ENCODE measurements at places on chromosomes 3 and 15.

DNA sequence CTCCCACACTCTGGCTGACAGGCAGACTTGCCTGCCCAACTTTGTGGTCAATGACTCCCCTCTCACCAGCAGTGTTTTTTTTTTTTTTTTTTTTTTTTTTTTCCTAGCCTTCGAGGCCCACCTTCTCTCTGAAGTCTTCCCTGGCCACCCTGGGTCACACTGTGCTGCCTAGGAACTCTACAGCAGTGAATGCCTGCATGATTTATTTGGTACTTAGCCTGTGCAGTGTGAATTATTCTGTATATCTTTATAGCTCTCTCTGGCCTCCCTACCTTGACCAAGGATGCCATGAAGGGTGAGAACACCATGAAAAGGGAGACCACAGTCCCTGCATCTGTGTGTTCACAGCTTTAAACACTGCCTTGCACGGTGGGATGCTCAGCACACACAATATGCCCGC is 141.6 kb downstream of the CLSTN2 start:
- DNase-seq, result no peak

DNA sequence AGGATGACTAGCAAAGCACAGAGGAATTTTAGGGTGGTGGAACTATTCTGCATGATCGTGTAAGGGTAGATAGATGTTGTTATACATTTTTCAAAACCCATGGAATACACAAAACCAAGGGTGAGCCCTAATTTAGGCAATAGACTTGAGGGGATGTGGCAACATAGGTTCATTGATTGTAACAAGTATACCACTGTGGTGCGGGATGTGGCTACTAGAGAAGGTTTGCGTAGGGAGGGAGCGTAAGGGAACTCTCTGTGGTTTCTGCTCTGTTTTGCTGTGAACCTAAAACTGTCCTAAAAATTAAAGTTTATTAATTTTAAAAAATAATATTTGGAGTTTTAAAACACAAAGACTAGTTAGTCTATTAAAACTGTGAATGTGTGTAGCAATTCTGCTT is 202.8 kb downstream of the PLCL2 start:
- no peak for DNase-seq

DNA sequence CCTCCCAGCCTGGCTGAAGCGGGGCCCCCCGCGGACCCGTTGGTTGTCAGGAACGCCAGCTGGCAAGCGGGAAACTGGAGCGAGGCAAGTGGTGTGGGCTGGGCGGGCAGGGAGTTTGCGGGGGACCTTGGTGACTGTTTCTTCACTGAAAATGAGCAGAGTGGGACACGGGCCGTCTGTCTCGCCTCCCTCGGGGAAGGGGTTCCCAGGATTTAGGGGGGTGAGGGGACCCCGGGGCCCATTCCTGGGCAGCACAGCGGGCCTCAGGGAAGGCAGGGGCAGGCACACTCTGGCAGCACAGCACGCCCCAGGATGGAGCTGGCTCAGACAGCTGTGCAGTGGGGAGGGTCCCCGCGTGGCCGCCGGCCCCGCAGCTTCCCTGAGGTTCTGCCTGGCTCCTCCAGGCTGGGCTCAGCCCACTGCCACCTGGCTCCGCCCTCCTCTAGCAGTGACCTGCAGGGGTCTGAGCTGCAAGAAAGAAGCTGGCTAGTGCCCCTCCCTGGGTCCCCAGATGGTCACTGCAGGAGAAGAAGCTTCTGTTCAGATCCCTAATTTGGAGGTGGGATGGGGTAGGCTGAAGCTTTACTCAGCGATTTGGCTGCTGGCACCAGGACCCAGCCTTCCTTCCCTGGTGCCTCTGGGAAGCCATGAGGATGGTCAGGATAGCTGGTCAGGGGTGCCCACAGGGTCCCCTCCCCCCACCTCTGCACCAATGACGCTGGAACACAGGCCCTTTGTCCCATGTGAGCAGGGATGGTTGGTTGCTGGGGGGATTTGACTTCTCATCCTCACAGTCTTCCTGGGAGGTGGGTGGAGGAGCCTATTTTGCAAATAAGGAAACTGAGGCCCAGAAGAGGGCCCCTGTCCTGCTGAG is 90.4 kb downstream of the TBC1D2B start:
- DNase-seq, result no peak

- DNase-seq, result no peak
Measured at GRCh38 chr15:68228971-68229385, 550 bp downstream of the CLN6 start.

DNA sequence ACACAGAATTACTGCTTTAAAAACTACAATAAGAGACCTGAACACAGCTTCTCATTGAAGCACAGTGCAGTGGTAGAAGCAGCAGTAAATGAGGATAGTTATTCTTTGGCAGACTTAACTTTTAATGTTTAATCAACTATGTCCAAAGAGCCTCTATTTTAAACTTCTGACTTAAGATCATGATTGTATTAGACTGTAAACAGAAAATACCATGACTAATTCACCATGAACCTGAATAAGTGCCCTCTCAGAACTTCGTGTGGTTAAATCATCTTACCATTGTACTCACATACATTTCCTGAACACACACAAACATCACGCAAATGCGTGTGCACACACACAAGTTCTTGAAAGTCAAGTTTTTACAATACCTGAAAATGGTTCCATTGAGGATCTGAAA is 13.9 kb downstream of the CEP152 start:
- DNase-seq, result no peak

DNA sequence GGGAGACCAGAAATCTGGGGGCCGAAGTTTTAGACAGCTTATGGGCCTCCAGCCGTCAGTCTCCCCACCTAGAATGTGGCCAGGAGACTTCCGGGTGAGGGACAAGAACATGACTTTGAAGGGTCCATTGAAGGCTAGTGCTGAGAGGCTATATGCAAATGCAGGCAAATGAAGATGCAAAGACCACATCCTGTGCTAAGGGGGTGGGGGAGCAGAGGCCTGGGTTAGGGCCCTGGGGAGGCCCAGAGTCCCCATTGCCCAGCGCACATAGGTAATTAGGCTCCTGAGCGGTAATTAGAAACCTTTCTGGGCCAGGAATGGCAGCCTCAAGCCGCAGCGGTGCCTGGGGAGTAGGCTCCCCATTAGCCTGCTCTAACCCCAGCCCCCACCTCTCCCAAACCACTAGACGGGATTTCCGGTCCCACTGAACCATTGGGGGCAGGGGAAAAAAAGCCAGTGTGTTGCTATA is 6.8 kb downstream of the CSK start:
- DNase-seq, result peak; percentile 55

- peak; percentile 99 for DNase-seq
Measured at GRCh38 chr3:49673715-49674496, at the start of gene APEH. TSS of gene APEH (plus strand) at chr3:49674351. CDS start at chr3:49674402, 51 bp downstream.

DNA sequence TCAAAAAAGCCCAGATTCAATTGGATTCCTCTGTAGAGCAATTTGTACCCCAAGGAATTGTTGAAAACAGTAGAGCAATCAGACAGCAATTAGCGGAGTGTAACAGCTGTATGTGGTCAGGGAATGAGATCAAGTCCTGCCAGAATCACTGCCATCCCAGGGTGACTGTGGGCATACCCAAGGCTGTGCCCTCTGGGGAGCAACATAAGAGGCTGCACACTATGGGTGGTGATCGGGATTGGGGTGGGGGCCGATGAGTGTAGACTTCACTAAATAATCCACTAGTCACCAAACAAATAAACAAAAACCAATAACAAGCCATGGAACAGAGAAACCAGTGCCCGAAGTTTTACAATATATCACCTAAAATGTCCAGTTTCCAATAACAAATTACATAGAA is 12.1 kb upstream of the ELP6 start:
- DNase-seq, result no peak

DNA sequence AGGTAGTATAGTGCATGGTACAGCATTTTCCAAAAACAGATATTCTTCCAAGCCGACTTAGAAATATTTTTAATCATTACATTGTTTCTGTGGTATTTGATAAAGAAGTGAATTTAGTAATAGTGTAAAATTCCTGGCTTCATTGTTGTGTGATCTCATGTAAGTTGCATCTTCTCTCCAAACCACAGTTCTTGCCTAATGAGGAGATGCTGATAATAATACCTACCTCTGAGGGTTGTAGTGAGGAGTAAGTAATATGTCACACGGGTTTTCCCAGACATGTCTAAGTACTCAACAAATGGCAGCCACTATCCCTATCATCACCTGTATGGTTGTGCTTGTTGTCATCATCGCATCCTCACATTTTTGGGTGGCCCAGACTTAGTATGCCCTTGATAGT is 167.3 kb downstream of the SLCO3A1 start:
- DNase-seq, result no peak

DNA sequence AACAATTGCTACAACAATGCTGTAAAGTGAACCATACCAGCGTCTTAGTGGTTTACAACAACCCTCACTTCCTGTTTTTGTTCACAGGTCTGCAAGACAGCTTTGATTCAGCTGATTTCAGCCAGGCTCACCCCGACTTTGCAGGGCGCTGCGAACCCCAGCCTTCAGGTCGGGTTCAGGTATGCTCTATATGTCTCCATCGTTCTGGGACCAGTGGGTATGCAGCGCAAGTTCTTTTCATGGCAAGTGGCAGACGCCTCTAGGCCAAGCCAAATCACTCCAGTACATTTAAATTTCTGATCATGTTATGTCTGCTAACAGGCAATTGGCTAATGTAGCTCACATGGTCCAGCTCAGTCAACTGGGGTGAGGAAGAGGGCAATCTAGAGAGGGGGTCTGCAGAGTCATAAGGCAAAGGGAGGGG is 52.4 kb upstream of the RGMA start:
- DNase-seq, result no peak

DNA sequence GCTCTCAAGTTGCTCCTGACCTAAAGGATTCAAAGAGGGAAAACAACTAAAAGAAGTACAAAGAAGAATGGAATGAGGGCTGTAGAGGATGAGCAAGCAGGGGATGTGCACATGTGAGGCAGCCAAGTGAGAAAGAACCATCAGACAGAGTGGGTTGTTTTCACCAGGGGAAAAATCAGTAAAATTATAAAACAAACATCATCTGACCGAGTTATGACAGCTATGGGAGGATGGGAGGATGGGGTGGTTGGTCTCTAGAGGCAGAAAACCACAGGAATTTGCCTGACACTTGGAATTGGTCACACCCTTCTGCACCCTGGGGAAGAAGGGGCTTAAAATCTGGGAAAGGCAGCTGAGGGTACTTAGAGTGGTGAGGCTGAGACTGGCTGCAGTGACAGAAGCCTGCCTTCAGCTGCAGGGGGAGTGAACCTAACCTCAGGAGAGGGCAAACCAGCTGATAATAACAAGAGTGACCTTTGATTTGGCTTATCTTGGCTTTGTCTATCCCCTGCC is 10.1 kb downstream of the ARHGAP31 start:
- DNase-seq, result no peak

DNA sequence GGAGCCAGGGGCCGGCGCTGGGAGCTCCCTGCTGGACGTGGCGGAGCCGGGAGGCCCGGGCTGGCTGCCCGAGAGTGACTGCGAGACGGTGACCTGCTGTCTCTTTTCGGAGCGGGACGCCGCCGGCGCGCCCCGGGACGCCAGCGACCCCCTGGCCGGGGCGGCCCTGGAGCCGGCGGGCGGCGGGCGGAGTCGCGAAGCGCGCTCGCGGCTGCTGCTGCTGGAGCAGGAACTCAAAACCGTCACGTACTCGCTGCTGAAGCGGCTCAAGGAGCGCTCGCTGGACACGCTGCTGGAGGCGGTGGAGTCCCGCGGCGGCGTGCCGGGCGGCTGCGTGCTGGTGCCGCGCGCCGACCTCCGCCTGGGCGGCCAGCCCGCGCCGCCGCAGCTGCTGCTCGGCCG is 1.5 kb downstream of the SMAD6 start:
- no peak for DNase-seq

GRCh38 chr3:70150599-70150998 is 151.1 kb downstream of the SAMMSON start:
- DNase-seq, result no peak

- no peak for DNase-seq
Measured at GRCh38 chr3:105364128-105364527, 2.6 kb upstream of the ALCAM start.

GRCh38 chr3:112446343-112446742 is 52.9 kb downstream of the BTLA start:
- no peak for DNase-seq

- DNase-seq, result no peak
Measured at GRCh38 chr3:86960550-86960949, 30.4 kb downstream of the VGLL3 start.

- DNase-seq, result no peak
Measured at GRCh38 chr3:166809520-166809919, 570.6 kb downstream of the ZBBX start.

- DNase-seq, result no peak
Measured at GRCh38 chr3:175477651-175478224, 618.6 kb downstream of the NAALADL2 start.

- no peak for DNase-seq
Measured at GRCh38 chr15:95259965-95260364, 1028.6 kb downstream of the MCTP2 start.

DNA sequence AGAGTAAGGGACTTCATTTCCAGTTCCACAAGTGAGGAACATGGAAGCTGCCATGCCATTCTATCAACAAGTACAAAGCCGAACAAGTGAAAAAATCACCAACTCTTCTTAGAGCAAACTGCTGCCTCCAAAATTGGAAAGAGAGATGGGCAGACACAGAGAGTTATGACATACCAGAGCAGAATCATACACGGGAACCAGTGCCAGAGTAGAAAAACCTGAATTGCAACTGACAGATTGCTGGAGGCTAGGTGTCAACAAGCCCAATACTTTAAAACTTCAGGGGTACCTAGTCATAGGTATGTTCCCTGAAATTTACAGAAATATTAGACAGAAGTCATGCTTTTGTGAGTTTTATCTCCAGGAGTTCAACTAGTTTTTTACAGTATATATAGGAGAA is 62.0 kb downstream of the TTBK2 start:
- DNase-seq, result no peak

DNA sequence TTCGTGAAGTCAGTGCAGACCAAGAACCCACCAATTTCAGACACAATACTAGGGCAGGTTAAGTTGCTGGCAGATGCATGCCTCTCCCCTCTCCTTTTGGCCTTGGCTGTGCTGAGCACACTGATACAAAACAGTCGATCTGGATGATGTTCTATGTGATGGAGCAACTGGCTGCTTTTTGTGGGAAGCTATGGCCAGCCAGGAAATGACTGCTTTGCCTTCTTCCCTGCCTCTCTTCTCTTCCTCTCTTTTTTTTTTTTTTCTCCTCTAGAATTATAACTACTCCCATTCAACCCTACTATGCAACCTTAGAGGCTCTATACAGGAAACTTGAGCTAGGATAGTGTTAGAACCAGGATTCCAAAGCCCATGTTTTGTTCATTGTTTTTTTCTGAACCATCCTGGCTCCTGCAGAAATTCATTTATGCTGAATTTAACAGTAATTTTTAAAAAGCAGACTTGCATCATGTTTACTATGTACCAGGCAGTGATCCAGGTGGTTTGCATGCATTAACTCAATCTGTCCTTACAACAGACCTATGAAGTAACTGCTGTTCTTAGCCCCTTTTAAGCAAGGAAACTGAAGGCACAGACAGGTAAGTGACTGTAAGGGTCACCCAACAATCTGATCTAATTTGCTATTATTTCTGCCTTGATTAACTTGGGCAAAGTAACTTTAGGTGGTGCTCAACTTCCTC is 62.9 kb downstream of the PLD1 start:
- no peak for DNase-seq
